Occipital lobe (tissue), 3 donors: ENCODE measurements at places on chromosomes 12 and 14.

DNA sequence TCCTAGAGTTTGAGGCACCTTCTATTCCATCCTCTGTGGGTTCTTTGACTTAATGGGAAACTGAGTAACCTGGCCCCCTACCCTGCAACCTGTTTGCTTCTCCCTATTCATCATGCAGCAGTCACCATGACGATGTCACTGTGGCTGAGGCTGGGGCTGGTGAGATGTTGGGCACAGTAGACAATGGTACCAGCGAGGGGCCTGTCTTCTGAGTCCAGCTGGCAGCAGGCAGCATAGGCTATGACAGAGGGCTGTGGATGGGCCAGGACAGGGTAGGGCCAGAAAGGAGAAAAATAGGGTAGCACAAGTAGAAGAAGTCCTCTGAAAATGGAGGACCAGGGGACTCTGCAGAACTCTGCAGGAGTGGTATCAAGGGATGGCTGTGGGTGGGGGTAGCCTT, 2.0 kb downstream of the CIROP start:
- DNase-seq, result no peak

DNA sequence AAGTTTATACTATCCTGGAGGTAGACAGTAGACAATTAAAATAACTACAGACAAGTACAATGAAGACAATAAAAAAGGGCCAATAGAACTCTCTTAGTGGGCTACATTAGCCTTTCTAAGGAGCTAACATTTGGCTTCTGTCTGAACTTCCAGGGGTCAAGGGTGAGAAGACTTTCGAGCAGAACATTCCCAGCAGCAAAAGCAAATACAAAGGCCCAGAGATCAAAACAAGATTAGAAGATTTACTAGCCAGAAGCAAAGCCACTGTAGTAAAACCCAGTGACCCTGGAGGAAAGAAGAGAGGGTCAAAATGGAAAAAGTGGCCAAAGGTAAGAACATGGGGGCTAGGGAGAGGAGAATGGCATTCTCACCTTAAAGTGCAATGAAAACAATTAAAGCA, 63.2 kb downstream of the ATP2B1 start:
- DNase-seq, result no peak

DNA sequence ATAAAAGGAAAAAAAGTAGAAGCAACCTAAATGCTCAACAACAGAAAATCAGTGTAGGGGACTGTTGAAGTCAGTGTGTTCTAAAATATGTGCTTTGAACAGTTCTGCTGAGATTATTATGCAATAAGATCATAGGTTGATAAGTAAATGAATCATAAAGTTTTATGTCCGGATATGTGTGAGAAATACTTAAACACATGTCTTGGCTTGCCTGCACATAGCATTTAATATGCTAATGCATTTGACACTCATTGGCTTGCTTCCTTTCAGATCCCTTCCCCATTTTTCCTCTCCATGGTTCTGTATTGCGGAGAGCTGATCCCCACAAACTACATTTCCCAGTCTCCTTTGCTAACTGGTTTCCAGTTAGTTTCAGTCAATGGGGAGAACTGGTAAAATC, 573.8 kb upstream of the TBX3 start:
- no peak for DNase-seq

DNA sequence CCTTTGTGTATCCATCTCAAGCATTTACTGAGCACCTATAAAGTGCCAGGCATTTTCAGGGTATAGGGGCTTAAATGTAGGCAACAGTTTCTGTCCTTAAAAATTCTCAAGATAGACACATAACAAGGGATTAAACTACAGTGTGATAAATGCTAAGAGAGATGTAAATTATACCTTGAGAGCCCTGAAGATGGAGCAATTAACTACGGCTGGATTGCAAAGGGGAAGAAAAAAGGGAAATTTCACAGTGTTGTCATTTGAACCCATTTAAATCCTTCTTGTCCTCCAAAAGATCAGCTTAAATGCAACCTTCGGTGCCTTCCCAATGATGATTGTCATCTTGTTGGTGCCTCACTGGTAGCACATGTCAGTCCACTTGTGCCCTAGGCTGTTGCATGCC, 11.5 kb upstream of the IL26 start:
- no peak for DNase-seq

DNA sequence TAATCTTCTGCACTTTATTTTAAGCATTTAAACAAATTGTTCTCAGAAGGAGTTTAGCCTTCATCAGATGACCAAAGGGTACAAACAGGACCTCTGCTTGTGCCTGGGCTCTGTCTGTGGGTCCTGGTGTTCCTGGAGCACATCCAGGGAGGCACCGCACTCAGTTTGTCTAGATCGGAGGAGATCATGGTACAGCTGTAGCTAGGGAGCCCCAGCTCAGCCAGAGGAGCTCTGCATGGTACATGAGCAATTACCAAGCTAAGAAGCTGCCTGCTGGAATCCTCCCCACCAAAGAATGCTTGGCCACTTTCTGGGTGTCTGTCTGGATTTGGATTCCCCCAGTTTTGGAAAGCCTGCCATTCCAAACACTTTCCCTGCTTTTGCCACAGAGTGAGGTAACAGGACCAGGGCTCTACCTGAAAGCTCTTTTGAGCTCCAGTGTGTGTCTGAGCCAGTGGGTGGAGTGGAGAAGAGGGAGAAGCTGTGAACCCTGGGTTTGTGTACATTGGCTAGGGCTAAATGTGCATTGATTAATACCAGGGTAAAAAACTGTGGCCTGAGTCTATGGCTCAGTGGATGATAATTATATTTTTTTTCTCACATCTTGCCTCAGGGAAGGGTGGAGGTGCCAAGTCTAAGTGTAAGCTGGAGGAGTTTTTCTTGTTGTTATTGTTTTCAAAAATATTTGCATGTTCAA, 163.7 kb upstream of the IGF1 start:
- DNase-seq, result no peak

GRCh38 chr12:130787041-130787440, 52.0 kb downstream of the STX2 start:
- DNase-seq, result no peak
